ENCODE measurements at places on chromosomes 2 and 18.

DNA sequence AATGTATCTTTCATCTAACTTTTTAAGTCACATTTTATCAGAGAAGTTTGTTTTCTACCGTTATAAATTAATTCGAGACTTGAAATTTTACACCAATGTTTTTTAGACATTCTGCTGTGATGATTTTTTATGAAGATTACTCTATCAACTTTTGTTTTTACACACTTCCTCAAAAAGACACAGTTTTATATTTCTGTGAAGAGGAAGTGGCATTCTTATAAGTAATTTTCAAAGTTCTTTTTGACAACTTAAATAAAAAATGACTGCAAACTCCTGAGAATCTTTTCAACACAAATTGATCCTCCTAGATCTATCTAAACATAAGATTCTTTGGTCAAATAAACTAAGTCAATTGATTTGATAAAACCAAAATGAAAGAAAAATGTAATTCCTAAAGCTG is 13.7 kb downstream of the ANKRD44 start:
- DNase-seq: no peak

DNA sequence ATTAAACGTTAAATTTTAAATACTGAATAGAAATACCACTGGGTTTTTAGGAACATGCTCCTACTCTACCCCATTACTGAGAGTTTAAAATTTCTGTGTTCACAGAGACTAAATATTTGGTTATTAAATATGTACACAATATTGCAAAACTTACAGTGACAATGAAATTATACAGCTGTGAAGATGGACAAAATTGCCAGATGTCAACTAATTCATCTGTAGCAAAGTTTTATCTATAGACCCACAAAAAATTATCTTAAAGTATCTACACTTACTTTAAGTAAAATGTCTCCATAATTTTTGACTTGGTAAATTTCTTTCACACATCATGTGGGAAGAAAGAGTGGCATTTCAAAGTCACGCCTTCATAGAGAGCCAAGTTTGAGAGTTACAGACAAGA is 213.1 kb downstream of the CD226 start:
- no peak for DNase-seq

- no peak for DNase-seq
Measured at GRCh38 chr2:132438691-132439090, 22.1 kb downstream of the GPR39 start.

GRCh38 chr18:78080761-78081160 is 831.1 kb downstream of the GALR1 start:
- no peak for DNase-seq

DNA sequence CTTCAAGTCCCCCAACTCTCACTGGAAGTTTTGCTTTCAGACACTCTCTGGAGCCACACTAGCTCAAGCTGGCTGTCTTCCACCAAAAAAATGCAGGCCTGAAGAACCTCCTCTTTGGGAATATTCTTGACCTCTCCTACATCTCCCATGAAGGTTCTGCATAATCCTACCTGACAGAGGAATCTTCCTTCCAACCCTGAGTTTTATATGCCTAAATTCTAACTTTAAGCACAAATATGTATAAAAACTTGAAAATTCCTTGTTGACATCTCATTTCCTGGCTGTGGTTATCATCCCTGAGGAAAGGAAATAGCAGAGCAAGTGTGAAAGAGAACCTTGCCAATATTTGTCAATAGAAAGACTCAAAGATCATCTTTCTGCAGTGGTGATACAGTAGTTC is 249.0 kb downstream of the LPIN1 start:
- DNase-seq: peak; percentile 42

Data from femur (tissue), 1 donor.